ENCODE measurements at places on chromosomes 6 and 20. TPM values are rescaled to one million over a fixed set of nuclear protein-coding genes. Genes with fewer than 3 reads are reported as not detected.

GRCh38 chr20:33007376-33008335 lies at the start of gene BPIFB2:
Gene BPIFB2, plus strand, starts transcription at chr20:33007704. Its CDS starts 871 bp downstream, at chr20:33008575.
- DNase-seq = no peak

- DNase-seq = peak; percentile 51
These were observed 24.7 kb downstream of the TBC1D7 start for GRCh38 chr6:13303668-13304017.

DNA sequence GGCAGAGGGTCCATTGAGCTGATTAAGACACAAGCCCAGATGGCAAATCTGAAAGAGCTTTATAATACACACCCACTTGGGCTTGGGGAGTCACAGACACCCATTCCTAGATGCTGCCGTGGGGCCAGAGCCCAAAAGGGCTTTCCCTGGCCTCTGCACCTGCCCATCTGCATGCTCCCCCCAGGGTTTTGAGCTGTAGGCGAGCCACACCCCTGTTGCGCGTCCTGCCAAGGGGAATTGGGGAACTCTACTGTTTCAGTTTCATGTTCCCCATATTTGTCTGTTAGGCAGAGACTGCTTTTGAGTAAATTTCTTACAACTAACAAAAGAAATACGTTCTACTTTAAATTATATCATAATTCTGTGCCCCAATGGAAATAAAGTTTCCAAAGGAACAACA lies 52.9 kb upstream of the FNDC1 start:
- no peak for DNase-seq

GRCh38 chr6:28651161-28651560 lies 125.5 kb downstream of the GPX5 start:
- DNase-seq = no peak

DNA sequence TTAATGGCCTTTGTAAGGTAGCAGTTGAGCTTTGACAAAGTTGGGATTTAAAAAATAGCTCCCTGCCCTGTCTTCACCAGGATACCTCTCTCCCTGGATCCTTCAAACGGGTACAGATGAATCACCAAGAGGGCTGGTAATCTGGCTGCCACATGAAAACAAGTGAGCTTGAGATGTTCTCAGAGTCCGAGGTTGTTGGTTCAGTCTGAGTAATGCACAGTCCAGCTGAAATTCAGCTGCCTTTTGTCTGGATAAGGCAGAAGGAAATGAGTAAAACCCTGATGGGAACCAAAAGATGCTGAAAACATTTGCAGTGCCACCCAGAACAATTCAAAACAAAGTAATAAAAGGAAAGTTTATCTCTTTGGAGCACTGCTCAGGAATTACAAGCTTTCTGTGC lies 86.8 kb downstream of the GJA1 start:
- no peak for DNase-seq

- no peak for DNase-seq
These were observed 11.3 kb upstream of the PTPRK start for GRCh38 chr6:128531696-128532095.

- no peak for DNase-seq
These were observed 267.2 kb upstream of the ECI2 start for GRCh38 chr6:4402477-4402976.

Gene RBPJL
- total RNA-seq = not detected

Gene BMP7
- 0.39 TPM for total RNA-seq

Gene GGTLC1
- total RNA-seq = not detected

Gene KCNQ2
- total RNA-seq = 0.44 TPM
